ENCODE measurements at places on chromosomes 1 and 21.

DNA sequence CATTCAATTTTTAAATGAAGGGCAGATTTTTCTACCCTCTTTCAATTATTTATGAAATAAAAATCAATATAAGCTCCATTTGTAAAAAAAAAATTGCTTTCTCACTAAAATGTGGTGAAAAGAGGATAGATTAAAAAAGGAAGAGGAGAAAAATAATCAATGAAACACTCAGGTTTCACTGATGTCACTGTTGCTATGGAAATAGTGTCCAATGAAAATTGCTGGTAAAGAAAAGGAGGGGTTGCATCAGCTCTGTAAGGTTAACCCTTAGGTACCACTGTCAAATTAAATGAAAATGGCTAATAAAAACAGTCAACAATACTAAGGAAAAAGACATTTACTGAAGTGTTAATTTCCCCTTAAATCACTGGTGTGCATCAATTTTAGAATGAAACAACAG, 91.6 kb upstream of the TTC39A start:
- no peak for DNase-seq

DNA sequence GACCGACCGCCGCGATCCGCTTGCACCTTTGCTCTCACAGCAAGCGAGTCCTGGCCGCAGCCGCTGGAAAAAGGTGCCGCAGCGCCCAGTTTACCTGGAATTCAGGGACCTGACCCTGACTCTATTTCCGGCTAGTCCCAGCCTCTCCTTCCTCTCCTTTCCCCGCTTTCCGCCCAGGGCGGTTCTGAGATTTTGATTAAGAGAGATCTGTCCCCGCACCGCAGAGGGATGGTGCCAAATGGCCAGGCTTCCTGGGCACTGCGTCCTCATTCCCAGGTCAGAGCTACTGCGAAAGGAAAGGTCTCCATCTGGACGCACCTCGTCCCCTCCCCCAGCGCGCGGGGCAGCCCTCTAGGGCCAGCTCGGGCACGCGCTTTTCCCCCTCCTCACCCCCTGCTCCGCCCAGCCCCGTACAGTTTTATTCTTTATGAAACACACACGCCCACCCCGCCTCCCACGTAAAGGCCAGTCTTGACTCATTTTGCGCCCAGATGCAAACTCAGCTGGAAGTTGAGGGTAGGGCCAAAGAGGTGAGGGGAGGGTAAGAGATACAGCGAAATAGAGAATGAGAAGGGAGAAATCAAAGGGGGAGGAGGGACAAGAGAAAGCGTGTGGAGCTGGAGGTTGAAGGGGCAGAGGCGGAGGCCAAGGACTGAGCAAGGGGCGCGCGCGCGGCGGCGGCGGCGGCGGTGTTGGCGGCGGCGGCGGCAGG, 411.8 kb upstream of the ESRRG start:
- no peak for DNase-seq

- no peak for DNase-seq
These were observed 17.4 kb upstream of the CCN1 start for GRCh38 chr1:85563139-85563538.

- peak; percentile 21 for DNase-seq
These were observed 19.2 kb downstream of the CRCT1 start for GRCh38 chr1:152533327-152533938.

DNA sequence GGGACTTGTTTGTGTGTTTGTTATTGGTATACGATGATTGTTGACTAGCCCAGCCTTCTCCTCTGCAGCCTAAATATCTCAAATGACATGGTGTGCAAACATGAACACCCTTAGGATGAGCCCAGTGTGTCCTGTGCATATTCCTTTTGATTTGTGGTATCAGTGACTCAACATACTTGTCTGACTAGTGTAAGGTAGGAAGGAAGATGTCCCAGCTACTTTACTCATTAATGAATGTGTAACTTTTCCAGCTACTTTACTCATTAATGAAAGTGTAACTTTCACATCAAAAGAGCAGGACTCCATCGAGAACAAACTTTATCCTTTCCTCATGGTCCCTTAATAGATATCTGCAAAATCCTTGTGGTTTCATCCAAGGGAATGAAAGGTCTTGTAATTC, 2.7 kb upstream of the ZNF692 start:
- no peak for DNase-seq

GRCh38 chr1:23793861-23794731, 3.2 kb downstream of the LYPLA2 start:
- no peak for DNase-seq

- peak; percentile 80 for DNase-seq
These were observed 402.7 kb downstream of the LTN1 start for GRCh38 chr21:28590026-28590425.

GRCh38 chr1:65524931-65525265, 104.4 kb downstream of the LEPR start:
- DNase-seq, result no peak

DNA sequence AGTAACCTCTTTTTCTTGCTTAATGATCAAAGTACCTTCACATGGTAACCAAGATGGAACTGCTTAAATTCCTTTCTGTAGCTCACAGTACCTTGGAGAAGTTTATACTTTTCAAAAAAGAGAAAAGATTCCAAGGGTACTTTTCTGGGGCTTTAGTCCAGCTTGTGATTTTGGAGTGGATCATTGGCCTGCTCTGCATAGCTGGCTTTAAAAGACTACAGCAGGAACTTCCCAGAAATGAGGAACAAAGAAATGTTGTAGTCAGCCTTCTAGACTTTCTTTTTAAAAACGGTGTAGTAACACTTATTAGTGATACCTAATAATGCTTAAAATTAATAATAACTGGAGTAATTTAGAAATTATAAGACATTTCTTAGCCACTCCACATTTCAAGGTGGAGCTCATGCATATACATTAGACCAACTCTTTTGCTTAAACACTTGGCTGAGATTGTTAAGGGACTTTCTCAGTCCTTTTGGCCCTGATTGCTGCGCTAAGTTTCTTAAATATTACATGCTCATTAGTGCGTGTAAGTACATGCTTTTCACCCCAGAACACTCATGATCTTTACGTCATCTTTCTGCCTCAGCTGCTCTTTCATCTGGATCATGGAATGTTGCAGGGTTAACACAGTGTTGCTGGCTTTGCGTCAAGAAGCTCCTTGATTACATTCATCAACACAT, 57.3 kb downstream of the SDCCAG8 start:
- DNase-seq, result no peak
